Stimulated activated CD8-positive, alpha-beta memory T cell treated with anti-CD3 and anti-CD28 coated beads, Interleukin-4, amount 100 ng/mL, for 24 hours (primary cell): ENCODE measurements at places on chromosomes 7 and 10.

DNA sequence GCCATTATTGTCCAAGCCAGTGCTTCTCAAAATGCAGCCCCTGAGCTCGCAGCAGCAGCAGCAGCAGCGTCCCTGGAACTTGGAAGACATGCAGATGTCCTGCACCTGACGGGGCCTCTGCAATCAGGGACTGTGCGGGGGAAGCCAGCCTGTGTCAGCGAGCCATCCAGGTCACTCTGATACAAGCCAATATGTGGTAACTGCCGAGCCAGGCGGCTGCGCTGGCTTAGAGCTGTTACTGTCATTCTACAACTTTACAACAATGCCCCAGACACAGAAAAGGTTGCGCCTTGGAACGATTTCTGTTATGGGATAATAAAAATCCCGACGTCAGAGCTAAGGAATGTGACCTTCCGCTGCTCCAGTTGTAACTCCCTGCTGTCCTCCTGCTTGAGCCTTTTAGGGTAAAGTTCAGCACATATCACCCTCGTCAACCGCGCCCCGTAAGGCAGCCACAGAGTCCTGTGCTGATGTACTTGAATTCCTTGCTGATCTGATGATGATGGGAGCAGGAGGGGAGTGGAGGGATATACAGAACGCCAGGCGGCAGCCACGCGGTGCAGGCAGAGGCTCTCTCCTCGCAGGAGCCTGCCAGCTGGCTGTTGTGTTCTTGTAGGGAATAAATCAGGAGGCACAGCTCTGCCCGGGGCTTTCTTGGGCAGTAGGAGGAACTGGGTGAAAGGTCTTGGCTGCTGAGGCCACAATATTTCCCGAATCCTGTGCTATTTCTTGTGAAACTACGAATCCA is 20.0 kb upstream of the CRYGN start:
- DNase-seq = no peak

- no peak for DNase-seq
Measured at GRCh38 chr7:30281263-30281662, 3.1 kb upstream of the ZNRF2 start.

GRCh38 chr7:155237297-155237696 is 60.4 kb upstream of the INSIG1 start:
- DNase-seq = no peak

- DNase-seq = no peak
Measured at GRCh38 chr7:143314127-143314526, 1.8 kb upstream of the CLCN1 start.
